GOT3 (cell line): ENCODE measurements at places on chromosomes 4 and X.

- DNase-seq, result no peak
These were observed 103.1 kb upstream of the PPP2R3B start for GRCh38 chrX:489820-490219.

GRCh38 chr4:178970433-178971140, 1528.3 kb upstream of the AGA start:
- DNase-seq, result no peak

DNA sequence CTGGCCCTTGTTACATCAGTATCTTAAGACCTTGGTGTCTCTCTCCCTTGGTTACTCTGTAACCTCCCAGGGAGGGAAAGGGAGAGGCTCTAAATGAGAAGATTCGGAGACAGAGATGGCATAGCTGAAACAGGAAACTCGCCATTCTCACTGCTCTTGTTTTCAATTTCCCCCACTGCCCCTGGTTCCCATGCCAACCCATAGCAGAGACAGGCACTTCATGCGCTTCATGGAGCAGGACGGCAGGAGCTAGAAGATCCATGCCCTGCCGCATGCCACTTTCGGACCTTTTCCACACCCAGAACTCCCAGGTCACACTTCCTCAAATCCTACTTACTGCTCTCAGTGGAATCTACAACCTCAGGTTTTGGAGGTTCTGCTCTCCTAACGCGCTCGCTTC, 3.1 kb downstream of the ZMYM3 start:
- DNase-seq, result no peak

- no peak for DNase-seq
These were observed 117.6 kb downstream of the CBR4 start for GRCh38 chr4:168892475-168892874.

GRCh38 chr4:104860238-104861123, 286.2 kb upstream of the TET2 start:
- no peak for DNase-seq
